Mammary microvascular endothelial cell (primary cell): ENCODE measurements at places on chromosomes 12 and 14. TPM values are rescaled to one million over a fixed set of nuclear protein-coding genes. Genes with fewer than 3 reads are reported as not detected.

Gene PPP1R12A
- total RNA-seq = 38.3 and 55.6 TPM in 2 replicates

Gene NKX2-1
- not detected in 2 replicates for total RNA-seq

Gene CMKLR1
- not detected in 2 replicates for total RNA-seq

Gene PPM1H
- total RNA-seq = 1.5 and 3.1 TPM in 2 replicates

Gene CCND2
- total RNA-seq = 31.0 and 57.6 TPM in 2 replicates

Gene IL22
- total RNA-seq = not detected in 2 replicates

Gene PRB2
- not detected in 2 replicates for total RNA-seq

Gene OR9K2
- total RNA-seq = not detected in 2 replicates

Gene PTGES3
- total RNA-seq = 122 and 143 TPM in 2 replicates

Gene PRB3
- total RNA-seq = not detected in 2 replicates

Gene KCNC2
- not detected in 2 replicates for total RNA-seq

Gene KLHL33
- 0.34 TPM in 1 of 2 replicates, not detected in the other for total RNA-seq

Gene ANO6
- total RNA-seq = 55.1 and 58.0 TPM in 2 replicates

Gene NDRG2
- total RNA-seq = 0.69 TPM in 1 of 2 replicates, not detected in the other

Gene PPHLN1
- total RNA-seq = 50.4 and 54.6 TPM in 2 replicates

Gene SIX6
- not detected in 2 replicates for total RNA-seq

Gene PPP2R5E
- 15.1 and 19.0 TPM in 2 replicates for total RNA-seq

Gene GAPDH
- total RNA-seq = 5,926 and 6,362 TPM in 2 replicates

Gene POU6F1
- 1.5 and 1.9 TPM in 2 replicates for total RNA-seq

Gene FIGNL2
- total RNA-seq = 0.15 and 0.33 TPM in 2 replicates

Gene SOAT2
- not detected in 2 replicates for total RNA-seq

Gene FITM1
- total RNA-seq = 0.10 TPM in 1 of 2 replicates, not detected in the other

Gene CLEC1B
- not detected in 2 replicates for total RNA-seq

Gene EXOC3L4
- not detected in 2 replicates for total RNA-seq

Gene ABCC9
- 0.05 and 0.07 TPM in 2 replicates for total RNA-seq

Gene CCDC175
- not detected in 2 replicates for total RNA-seq

Gene CLEC2B
- 64.1 and 69.2 TPM in 2 replicates for total RNA-seq

Gene MSRB3
- 26.9 and 30.1 TPM in 2 replicates for total RNA-seq

Gene ANKRD33
- 1.0 TPM in 1 of 2 replicates, not detected in the other for total RNA-seq

Gene POTEM
- total RNA-seq = not detected in 2 replicates

Gene ALDH1L2
- 3.7 and 9.3 TPM in 2 replicates for total RNA-seq

Gene PRIMA1
- total RNA-seq = not detected in 2 replicates

Gene EPS8
- 6.3 and 7.9 TPM in 2 replicates for total RNA-seq

Gene CD163
- total RNA-seq = not detected in 2 replicates

Gene LRRC43
- 0.93 and 2.6 TPM in 2 replicates for total RNA-seq

Gene JDP2
- 6.5 and 13.5 TPM in 2 replicates for total RNA-seq

Gene WSCD2
- not detected in 2 replicates for total RNA-seq

Gene SMCO3
- 0.20 TPM in 1 of 2 replicates, not detected in the other for total RNA-seq

Gene POTEG
- not detected in 2 replicates for total RNA-seq

Gene GPR65
- total RNA-seq = under 0.01 and 0.13 TPM in 2 replicates

Gene CYP46A1
- total RNA-seq = 0.07 and 0.15 TPM in 2 replicates

Gene ARHGEF25
- 0.07 and 0.15 TPM in 2 replicates for total RNA-seq

Gene PTPRQ
- total RNA-seq = not detected in 2 replicates

Gene PGF
- total RNA-seq = 92.6 and 124 TPM in 2 replicates

Gene RNASE3
- total RNA-seq = not detected in 2 replicates

Gene PIP4P1
- 13.5 and 16.1 TPM in 2 replicates for total RNA-seq

Gene DNM1L
- 68.5 and 69.9 TPM in 2 replicates for total RNA-seq

Gene IFNG-AS1
- not detected in 2 replicates for total RNA-seq

Gene GAS2L3
- total RNA-seq = 25.5 and 25.6 TPM in 2 replicates

Gene KRT6C
- not detected in 2 replicates for total RNA-seq

Gene CEBPE
- not detected in 2 replicates for total RNA-seq

Gene PZP
- total RNA-seq = 0.05 and 0.20 TPM in 2 replicates

Gene PTHLH
- total RNA-seq = 0.94 TPM in 1 of 2 replicates, not detected in the other

Gene CIPC
- total RNA-seq = 11.2 and 14.0 TPM in 2 replicates
